ENCODE measurements at places on chromosomes 6 and 20.

DNA sequence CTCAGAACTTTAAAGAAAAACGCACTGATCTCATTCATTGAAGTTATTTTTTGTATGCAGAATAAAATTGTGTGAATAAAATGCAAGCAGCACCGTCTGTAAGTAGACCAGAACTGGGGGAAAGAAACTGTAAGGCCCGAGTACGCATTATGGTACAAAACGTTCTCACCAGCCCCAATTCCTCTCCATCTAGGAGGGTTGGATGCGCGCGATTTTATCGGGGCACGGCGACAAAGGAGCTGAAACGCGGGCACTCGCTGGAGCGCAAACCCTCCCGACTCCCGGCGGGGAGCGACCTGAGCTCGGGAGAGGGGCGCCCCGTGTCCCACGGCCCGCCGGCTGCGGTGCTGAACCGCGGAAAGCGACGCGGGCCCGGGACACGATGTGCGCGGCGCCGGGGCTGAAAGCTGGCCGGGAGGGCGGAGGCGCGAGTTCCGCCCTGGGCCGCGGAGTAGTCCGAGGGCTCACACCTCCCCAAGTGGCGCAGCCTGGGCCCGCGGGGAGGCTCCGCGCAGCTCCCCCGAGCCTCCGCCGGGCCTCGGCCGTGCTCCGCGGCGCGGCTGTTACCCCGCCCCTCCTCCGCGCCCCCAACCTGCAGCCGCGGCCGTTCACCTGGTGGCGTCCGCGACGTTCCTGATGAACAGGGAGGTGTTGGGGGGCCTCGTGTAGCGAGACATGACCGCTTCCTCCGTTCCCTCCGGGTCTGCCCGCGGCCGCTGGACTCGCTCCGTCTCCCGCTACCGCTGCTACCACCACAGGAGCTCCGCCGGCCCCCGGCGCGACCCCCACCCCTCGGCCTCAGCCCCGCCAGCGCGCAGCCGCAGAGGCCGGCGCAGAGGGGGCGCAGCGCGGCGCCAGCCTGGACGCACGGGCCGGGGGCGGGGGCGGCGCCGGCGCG, at the start of gene SRSF12:
Gene SRSF12 (minus strand): TSS at position 861 of the 898 bp plus-strand sequence. CDS start 184 bp downstream, at position 677.
- peak; percentile 14 for DNase-seq

- no peak for DNase-seq
Observed at GRCh38 chr20:52340036-52340634, 148.6 kb upstream of the ZFP64 start.

DNA sequence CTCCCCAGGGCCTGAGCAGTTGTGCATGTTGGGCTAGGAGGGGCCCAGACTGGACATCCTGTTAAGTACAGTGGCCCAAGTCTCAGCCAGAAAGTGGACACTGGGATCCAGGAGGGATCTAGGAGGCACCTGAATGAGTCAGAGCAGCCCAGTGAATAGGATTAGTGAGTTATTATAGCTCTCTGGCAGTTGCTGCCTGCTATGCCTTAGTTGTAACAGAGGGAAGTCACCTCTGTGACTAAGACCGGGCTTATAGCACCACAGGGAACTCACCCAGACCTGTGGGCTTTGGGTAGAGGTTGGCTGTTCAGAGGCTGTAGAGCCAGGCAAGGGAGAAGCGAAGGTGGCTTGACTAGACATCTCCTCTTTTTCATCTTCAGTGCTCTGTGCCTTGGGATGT, 39.0 kb upstream of the AAR2 start:
- DNase-seq: no peak

DNA sequence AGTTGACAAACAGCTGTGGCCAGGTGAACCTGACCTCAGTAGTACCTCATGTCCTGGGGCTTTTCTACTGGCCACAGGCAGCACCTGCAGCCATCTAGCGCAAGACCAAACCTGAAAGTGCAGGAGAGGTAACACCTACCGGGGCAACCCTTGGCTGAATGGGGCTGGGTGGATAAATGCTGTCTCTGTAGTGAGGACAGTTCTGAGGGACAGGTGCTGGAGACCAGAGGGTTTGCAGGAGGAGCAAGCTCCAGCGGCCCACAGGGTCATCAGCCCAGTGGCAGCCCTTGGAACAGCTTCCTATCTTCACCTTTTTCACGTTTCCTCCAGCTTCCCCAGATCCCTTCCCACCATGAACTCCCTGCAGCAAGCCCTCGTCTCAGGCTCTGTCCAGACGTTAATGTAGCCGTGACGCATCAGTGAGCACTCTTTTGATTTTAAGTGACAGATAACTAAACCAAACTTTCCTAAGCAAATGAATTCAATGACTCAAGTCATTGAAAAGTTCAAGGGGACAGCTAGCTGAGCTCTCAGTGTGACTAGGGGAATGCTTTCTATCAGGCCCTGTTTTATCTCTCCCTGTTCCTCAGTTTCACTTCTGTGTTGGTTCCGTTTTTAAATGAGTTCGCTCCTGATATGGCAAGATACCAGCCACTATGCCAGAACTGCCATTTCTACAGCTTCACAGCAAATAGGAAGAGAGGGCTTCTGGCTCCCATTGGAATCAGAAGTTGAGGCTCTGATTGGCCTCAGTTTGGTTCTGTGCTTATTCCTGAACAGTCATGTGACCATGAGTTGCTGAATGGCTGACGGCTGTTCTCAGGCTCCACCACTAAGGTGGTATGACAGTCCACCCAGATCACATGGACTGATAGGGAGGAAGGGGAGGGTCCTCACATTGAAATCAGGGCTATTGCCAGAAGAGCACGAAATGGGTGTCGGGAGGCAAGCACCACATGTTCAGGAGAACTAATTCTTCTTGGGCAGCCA, 12.1 kb upstream of the PFDN4 start:
- DNase-seq: no peak

Data from central memory CD8-positive, alpha-beta T cell (primary cell).